ENCODE measurements at places on chromosomes 3 and 15.

- DNase-seq: no peak
These were observed 162.5 kb downstream of the C3orf38 start for GRCh38 chr3:88312256-88312655.

DNA sequence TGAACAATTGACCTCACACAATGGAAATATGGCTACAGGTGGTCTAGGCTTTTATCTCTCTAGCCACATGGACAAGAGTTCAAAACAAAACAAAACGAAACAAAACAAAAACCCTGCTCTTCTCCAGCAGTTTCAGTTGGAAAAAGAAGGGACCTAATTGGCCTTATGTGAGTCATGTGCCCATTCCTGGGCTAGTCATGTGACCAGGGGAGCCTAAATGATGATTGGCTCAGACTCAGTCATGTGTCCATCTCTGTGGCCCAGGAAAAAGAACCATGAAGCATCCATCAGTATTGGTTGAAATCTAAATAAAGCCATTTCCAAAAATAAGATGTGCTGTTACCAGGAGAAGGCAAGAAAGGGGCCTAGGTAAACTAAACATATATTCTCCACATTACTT lies 96.8 kb downstream of the ANXA2 start:
- DNase-seq: no peak

DNA sequence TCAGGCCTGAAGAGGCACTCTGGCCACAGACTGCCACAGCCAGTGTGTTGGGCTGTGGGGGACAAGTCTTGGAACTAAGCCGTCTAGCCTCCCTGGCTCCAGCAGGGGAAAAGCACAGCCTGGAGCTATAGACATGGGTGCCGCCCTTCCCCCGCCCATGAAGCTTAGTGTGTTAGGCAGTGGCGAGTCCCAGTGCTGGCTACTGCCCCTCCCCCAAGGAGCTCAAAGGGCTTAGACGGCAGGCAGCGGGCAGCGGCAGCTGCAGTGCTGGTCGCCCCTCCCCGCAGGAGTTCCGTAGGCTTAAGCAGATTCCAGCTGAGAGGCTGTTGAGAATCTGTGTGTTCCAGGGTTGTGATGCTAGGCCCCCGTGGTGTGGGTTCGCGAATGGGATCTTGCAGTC lies 135.8 kb upstream of the RORA start:
- DNase-seq: no peak

GRCh38 chr3:33115024-33115768 lies 1.4 kb downstream of the CRTAP start:
- no peak for DNase-seq

DNA sequence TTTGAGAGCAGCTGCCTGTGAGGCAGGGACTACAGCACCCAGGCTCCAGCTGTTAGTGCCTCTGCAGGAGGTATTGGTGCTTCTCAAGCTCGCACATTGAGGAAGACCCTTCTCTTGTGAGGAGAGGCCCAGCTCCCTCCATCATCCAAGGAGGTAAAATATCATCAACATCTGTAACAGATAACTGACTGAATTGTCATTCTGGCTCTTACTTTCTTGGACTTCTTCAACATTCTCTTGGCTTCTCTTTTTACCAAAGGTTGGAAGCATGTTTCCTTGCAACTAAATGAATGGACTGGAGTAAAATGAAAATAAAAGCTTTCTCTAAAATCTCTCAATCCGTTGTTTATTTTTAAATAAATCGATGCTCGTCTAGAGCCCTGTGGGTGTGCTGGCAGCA lies 53.1 kb upstream of the PXYLP1 start:
- DNase-seq: no peak

DNA sequence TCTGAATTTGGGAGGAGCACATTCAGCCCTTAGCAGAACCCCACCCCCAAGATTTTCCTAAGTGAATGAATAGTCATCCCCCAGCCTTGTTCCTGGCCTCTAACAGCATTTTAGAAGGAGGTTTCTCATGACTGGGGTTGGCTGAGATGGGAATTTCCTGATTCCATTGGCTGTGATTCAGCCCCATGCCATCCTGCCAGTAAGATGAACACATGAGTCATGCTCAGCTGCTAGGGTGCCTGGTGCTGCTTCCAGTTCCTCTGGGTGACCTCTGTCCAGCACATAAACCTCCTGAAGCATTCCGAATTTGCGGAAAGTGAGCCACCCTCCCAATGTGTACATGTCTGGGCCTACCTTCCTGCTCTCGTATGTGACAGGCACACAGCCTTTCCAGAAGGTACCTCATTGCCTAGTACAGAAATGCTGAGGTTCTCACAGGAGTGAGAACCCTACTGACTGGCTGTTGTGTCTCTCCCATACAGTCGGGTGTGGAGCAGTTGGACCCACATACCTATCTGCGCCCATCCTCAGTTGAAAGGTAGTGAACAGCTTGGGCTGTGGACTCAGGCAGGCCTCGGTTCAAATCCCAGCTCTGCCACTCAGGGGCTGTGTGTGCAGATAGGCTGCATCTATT lies 91.7 kb downstream of the APBA2 start:
- DNase-seq: no peak

GRCh38 chr3:15731024-15731423 lies 66.8 kb downstream of the ANKRD28 start:
- DNase-seq: no peak

- DNase-seq: no peak
These were observed 204.9 kb downstream of the TIGIT start for GRCh38 chr3:114498539-114499370.

- no peak for DNase-seq
These were observed 65.5 kb downstream of the ADCY5 start for GRCh38 chr3:123383091-123384053.

- DNase-seq: no peak
These were observed 540.1 kb upstream of the SEMA6D start for GRCh38 chr15:47177177-47177576.

DNA sequence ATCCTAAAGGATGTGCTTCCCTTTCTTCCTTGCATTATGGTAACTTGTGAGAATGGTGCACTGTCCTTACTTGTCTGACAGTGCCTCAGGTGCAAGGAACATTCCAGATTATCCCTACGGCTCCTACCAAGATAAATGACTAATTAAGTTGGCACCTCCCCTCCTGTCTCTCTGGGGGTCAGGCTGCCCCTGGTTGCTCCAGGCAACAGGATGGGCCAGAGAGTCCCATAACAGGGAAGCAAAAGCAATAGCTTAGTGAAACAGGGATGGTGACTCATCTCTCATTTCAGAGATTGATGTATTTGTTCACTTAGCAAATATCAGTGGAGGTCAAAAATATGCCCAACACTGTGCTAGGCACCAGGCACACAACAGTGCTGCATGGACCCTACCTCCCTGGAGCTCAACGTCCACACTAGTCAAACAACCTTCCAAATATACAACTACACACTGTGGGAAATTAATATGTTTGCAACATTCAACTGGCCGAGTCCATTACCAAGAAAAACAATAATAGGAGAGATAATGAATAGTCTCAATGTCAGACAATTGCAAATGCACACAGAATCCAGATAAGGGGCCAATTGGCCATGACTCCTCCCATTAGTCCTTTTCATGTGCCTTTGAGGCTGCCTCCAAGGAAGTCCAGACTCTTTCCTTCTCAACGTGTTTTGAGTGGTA lies 249.0 kb downstream of the TLE3 start:
- no peak for DNase-seq

- DNase-seq: no peak
These were observed 68.8 kb upstream of the GSK3B start for GRCh38 chr3:120163026-120163425.

DNA sequence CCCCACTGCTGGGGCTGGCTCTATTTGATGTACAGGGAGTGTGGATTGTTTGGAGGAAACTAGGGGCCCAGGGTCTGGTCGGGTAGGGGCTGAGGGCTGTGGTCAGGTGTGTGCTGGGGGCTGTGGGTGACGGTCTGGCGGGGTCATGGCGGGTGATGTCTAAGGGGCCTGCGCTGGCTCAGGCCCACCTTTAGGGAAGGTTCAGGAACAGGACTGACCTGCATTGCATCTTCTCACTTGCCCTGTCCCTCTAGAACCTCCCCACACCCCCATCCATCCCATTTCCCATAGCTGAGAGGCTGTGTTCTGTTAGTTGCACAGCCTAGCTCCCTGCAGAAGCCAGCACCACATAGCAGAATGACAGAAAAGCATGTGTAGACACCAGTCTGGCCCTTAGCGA lies 39.1 kb downstream of the SCN5A start:
- DNase-seq: no peak

GRCh38 chr3:142925140-142925539 lies 36.3 kb upstream of the PCOLCE2 start:
- DNase-seq: no peak

GRCh38 chr3:121835465-121835801 lies 424 bp downstream of the EAF2 start:
- DNase-seq: no peak

DNA sequence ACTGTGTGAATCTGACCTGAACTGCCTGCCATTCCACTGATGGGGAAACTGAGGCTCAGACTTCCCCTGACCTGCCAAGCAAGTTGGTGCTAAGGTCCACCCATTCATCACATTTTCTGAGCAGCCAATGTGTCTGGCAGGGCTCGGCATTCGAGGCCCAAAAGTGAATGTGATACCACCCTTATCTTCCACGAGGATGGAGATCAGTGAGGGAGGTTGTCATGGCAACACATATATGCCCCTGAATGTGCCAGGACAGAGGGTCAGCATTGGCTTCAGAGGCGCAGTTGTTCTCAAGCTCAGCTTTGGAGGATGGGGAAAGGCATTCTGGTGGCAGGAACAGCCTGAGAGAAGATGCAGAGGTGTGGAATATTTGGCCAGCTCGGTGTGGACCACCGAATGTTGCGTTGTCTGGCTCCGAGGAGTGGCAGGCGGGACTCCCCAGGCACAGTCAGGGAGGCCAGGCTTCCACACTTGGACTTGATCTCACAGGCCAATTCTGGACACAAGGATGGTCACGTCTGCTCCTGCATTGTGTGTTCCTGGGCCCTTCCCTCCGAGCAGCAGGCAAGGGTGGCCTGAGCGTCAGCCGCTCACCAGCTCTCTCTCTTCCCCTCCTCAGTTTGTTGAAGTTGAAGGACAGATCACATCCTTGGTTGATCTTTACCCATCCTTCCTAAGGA lies 63.4 kb downstream of the GRIP2 start:
- DNase-seq: no peak

GRCh38 chr3:194270627-194271459 lies 80.3 kb downstream of the CPN2 start:
- DNase-seq: no peak

- DNase-seq: no peak
These were observed 7.2 kb downstream of the TMOD2 start for GRCh38 chr15:51758645-51759044.

- no peak for DNase-seq
These were observed 483.6 kb downstream of the ERC2 start for GRCh38 chr3:55984626-55985025.

DNA sequence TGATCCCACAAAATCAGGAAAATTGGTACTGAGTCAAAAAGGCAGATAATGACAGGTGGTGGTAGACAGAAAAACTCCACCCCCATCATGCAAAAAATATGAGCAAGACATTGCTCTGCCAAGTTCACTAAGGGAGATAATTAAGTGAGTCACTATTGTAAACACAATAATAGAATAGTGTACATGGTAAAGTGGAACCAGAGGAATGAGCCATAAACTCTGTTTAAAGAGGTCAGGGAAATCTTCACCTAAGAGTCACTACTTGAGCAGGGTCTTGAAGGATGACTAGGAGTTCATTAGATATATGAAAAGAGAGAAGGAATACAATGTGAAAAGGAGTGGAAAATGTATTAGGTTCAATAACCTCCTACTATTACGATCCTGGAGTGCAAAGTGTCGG lies 213.4 kb upstream of the PEX5L start:
- DNase-seq: no peak

DNA sequence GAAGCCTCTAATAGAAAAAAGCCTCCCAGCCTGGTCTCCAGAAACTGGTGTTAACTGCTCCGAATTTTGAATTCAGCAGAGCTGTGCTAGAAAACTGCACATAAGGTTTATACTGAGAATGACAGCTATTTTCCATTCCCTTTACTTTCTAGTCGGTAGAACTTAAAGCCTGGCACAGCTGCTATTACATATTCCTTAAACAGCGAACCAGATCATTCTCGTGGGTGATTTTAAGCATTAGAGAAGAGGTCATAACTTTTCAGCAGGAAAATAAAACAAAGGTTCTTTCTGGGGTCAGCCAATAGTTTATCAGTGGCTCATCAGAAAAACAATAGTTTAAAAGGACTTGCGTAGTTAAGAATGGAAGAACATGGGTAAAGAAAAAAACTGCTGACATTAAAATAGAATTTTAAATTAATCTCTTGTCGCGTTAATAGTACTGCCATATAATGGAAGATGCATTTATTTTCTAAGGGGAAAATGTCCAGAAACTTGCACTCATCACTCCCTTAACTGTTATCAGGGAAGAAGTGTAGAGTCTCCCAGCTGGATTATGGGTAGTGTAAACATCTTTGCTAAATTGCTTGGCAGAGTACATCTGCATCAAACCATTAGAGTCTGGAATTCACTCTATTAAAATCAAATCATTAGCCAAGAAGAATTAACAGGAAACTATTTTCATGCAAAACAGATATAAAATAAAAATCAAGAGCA lies 7.9 kb downstream of the VGLL4 start:
- DNase-seq: no peak

- no peak for DNase-seq
These were observed 27.7 kb downstream of the PLD1 start for GRCh38 chr3:171782617-171783016.

- DNase-seq: no peak
These were observed 749 bp downstream of the SRGAP3 start for GRCh38 chr3:9248522-9249271.

- no peak for DNase-seq
These were observed 22.7 kb downstream of the LARS2 start for GRCh38 chr3:45411081-45411480.

- DNase-seq: no peak
These were observed 58.9 kb downstream of the RAB7A start for GRCh38 chr3:128784843-128785242.

DNA sequence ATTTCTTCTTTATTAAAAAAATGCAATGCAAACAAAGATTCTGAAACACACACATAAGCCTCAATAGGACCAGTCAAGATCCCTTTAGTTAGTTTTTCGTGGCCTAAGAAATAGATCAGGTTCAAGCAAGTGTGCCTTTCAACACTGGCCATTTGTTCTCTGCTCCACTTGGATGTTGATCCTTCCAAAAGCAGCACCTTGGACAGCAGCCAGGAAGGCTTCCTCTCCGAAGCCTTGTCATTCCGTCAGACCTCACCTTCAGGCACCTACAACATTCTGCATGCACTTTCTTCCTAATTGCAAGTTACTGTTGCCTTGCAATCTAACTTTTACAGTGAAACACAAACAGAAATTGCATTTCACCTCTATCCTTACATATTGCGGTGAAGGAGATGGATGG lies 155.9 kb upstream of the FEZF2 start:
- DNase-seq: no peak

DNA sequence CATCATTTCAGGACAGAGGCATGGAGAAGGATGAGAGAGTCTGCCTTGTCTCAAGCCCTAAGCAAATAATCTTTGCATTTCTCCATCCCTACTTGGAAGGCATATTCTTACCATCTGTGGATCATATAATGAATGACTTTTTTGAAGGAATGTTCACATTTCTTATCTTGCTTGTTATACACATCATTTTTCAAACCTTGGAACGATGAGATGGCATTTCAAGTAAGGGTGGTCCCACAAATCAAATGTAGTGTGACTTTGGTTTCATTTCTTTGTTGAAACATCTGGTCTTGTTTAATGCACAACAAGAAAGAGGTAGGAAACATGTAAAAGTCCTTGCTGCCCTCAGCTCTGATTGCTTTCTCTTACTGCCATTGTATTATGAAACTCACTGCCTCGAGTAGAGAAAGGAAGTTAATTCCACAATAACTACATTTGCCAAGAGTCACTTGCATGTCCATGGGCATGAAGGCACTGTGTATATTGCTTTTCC lies 32.1 kb downstream of the RBMS3 start:
- DNase-seq: no peak
